Hypothalamus (tissue), 51 donors: ENCODE measurements at places on chromosomes 5 and 9.

- DNase-seq: no peak
Measured at GRCh38 chr5:113215401-113216060, 219.3 kb downstream of the TSSK1B start.

DNA sequence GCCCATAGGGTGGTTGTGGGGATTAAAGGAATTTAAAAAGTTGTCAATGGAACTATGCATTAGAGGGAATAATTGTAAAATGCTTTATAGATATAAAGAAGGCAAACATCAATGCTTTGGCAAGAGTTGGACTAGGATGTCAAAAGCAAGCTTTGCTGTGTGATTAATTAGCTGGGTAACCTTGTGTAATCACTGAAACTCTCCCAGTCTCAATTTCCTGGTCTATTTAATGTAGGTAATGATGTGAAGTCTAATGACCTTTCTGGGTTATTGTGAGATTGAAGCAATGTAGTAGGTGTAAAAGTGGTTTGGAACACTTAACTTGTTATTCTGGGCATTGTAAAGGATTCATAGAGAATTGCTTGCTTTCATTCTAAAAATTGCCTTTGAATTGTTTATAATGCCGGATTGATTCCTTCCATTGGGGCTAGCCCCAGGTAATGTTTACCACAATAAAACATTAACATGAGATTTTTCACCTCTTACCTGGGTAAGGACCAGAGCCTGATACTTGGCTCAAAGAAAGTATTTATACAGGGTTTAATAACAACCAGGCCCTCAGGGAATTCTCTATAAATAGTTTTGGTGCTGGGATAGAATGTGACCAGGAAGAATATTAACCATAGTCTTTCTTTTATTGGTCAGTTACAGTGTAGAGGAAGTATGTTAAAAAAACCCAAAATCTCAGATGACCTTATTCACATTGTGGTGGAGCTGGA lies 30.0 kb upstream of the CLINT1 start:
- DNase-seq: no peak

- DNase-seq: no peak
Measured at GRCh38 chr9:126290871-126291270, 35.8 kb upstream of the MVB12B start.

DNA sequence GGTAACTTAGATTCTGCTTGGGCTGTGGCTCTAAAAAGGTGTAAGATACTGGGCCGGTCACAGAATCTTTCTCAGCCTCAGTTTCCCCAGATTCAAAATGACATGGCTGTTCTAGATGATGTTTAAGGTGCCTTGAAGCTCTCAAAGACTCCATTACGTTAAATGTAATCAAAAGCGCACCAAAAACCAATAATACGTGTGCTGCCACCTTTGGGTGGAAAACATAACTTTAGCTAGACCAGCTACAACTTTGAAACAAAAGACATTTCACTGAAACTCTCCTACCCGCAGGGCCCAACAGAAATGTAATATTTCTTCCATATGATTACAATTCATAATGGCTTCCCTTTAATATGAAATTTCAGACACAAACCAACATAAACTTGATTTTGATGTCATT lies 35.0 kb upstream of the PCSK5 start:
- DNase-seq: no peak
